ENCODE measurements at places on chromosomes 3 and 15. TPM values are rescaled to one million over a fixed set of nuclear protein-coding genes. Genes with fewer than 3 reads are reported as not detected.
A peak's percentile ranks its signal among the peaks of the same experiment; 100 is the strongest.

DNA sequence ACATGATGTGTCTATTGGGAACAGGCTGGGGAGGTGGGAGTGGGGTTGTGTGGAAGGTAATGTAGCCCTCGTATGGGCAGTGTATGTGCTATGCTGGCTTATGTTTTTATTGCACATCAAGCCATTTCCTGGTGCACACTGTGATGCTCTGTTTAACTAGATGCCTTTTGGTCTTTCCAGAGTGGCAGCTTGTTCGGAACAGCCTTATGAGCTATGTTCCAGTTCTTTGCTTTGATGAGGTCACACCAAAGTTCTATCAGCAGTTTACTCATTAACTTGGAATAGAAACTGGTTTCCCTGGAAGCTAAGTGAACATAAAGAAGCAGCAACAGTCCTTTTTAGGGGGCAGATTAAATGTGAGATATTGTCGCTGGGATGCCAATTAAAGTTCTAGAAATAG is 133.9 kb downstream of the DIPK2A start:
- no peak for DNase-seq

DNA sequence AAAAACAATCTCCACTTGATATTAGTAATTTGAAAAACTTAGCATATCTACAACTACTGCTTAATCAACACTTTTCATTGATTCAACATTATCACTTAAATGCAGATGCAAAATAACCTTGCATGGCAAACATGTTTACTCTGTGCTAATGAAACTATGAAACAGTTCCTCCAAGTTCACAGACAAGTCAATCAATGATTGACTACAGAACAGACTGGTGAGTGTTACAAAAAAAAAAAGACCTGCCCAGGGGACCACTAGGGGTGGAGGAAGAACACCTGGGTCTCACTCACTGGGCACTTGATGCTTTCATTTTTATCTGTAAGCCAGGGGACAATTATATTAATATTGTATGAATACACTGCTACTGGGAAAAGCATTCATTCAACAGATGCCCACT is 4.3 kb upstream of the NR2C2 start:
- no peak for DNase-seq

- peak; percentile 20 for DNase-seq
Measured at GRCh38 chr15:83700082-83700481, 46.2 kb downstream of the ADAMTSL3 start.

GRCh38 chr3:133443649-133444422 is 44.0 kb downstream of the BFSP2 start:
- no peak for DNase-seq

GRCh38 chr15:66294932-66295235 is 1.5 kb downstream of the DIS3L start:
- peak; percentile 9 for DNase-seq

DNA sequence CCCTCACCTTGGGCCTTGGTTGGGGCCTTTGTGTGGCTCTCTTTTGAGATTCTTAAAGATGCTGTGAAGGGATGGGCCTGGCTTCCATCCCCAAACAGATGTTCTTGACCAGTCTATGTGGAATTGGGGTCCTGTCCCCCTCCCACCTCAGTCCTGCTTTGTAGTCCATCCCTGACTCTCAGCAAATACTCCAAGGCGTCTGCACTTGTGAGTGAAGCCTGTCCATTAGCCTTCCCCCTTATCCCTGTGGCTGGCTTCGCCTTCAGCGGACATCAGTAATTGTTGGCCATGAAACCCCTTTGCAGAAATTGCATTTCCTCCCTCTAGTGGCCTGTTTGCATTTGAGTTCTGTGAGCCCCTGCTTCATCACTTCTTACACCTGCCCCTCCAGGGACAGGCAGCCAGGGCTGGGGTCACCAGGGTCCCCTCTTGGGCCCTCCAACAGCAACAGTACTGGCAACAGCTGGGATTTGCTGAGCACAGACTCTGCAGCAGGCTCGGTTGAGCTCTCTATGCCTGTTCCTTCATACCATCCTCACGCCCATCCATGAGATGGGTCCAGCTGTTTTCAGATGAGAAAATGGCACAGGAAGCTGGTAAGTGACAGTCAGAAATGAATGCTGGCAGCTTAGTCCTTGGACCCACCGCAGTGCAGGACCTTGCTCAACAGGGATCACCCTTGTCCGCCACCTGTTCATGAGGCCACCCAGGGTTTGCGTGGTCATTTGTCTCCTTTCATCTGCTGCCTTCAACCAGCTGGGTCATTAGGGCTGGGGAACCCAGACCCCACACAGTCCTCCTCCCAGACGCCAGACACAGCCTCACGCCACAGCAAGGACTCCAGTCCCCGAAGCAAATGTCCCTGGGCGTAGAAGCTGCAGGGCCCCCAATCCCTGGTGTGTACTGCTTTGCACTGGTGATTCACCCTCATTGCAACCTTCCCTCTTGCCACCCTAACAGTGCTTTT is 8.9 kb upstream of the LRRK1 start:
- no peak for DNase-seq

DNA sequence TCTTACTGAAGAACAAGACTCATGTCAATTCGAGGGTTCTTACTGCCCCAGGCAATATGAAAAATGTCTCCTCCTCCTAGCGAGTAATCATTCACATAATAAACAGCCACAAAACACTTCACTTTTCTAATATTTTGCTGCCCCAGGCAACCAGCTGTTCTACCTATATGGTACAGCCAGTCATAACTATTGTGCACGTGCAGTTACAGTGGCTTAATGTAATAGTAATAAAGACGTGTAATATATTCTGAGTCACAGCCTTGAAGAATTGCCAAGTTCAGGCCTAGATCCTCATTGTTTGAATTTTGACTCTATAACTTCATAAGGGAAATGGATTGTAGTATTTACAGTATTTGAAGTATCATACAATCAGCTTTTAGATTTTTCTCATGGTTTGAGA is 1250.0 kb upstream of the GBE1 start:
- DNase-seq, result no peak

DNA sequence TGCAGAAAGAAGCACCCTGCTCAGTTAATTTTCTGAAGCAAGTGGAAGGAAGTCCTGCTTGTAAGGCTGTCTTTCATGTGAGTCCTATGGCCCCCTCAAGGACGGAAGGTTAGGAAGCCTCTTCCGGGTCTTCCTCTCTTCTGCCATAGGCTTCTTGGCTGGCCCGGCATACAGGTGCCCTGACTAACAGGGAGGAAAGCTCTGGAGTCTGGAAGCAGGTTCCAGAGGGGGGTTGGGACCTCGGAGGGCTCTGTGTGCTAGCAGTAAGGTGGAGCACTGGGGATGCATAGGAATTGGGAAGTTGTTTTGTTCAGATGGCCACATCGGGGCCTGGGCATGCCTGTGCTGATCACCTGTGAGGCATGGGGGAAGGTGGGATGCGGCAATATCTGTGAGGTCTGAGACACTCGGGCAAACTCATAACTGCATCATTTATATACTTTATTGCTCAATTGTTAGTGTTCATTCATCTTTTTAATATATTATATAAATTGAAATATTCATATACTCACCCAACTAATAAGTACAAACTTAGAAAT is 49.6 kb downstream of the TRAK1 start:
- DNase-seq, result no peak

DNA sequence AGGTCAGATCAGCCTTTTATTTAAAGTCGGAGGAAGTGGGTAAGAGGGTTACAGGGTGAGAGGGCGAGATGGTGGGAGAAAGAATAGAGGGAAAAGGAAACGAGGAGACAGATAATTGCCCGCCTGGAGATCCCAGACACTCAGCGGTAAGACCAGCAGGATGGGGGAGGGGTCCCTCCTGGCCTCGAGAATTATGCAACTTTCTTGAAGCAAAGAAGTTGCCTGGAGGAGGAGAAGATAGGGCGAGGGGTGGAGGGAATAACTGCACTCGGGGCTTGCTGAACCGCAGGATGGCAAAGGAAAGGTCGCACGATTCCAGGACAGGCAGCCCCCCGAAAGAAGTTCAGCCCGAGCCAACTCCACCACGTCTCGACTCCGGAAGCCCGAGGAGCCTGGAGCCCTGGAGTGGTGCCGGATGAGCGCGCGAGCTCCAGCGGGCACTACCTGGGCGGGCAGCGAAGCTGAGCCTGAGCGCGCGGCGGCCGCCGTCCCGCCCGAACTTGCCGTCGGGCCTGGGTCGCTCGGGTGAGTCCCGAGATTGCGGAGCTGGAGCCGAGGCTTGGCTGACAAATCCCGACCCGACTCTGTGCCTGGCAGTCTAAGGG is 402 bp downstream of the WWTR1 start:
- peak; percentile 62 for DNase-seq

The PARP16 gene
- 7.2 TPM for total RNA-seq

- DNase-seq, result no peak
Measured at GRCh38 chr15:79702621-79703020, 194.2 kb downstream of the MTHFS start.

The SERPINI2 gene
- not detected for total RNA-seq

The GRM7 gene
- total RNA-seq, result not detected

The GABRA5 gene
- not detected for total RNA-seq

DNA sequence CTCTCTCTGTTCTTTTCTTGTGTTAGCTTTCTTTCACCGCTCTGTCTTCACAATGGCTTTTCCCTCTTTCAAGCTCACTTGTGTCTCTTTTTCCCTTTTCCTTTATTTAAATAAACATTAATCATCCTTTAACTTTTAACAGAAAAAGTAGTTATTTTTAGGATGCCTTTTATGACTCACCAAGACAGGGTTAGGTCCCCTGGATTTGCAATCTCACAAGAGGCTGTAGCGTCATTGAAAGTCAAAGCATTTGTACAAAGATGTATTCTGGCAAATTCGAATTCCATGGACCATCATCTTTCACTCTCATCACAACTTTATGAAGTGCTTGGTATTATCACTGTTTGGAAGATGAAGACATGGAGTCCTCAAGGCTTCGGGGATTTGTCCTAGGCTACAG is 34.8 kb upstream of the MCTP2 start:
- DNase-seq, result no peak

GRCh38 chr3:55551644-55552043 is 64.5 kb upstream of the WNT5A start:
- no peak for DNase-seq

The LDHAL6B gene
- not detected for total RNA-seq

GRCh38 chr15:98650417-98651035 is 2.2 kb downstream of the IGF1R start:
- peak; percentile 22 for DNase-seq

DNA sequence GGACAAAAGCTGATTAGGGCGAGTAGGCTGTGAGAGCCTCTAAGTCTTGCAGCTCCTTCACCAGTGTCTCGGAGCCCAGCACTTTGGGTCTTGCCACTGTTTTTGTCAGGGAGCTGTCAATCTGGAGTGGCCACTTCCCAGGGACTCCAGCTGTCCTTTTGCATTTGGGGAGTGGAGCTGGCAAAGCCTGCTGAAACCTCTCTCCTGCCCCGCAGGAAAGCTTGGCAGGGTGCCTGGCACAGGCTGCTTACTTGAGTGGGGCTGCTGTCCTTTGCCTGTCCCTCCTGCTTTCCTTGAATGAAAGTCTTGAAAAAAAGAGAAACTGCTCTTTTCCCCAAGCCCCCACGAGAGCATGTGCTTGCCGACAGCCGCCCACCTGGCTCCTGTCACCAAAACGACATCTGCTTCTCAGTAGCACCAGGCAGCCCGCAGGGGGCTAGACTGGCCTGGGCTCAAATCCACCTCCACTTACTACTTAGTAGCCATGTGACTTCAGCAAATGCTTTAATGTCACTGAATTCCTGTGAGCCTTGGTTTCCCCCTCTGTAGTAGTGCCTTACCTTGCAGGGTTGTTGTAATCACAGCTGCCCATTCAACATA is 13.7 kb downstream of the USP13 start:
- DNase-seq, result peak; percentile 93

The RAD54L2 gene
- total RNA-seq, result 11.9 TPM

DNA sequence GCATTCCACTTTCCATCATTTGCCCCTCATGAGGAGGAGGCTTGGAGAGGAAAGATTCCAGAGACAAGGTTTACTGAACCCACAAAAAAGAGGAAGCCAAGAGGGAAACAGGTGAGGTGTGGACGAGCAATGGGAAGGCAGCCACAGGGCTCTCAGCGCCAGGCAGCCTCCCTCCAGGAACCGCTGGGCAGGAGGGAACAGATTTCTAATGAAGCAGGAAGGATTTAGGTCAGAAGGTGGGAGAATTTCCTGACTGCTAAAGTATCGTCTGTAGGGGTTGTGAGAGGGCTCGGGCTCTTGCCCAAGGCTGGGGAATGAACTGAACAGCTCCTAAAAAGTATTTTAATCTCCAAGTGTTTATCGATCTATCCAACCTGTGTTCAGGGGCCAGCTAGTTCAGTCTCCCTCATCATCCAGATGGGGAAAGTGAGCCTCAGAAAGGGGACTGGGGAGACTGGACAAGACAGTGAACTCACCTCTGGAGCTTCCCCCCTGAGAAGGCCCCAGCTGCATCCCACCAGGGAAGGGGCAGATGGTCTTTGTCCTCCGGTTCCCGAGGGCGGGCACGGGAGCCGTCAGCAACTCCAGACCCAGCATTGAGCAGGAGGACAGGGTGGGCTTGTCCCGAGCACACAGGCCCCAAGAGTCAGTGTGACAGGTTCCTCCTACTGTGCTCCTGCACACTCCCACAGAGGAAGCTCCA is 10.5 kb downstream of the LOXL1 start:
- no peak for DNase-seq

The SOX14 gene
- total RNA-seq, result not detected

GRCh38 chr3:56783644-56784447 is 17.9 kb downstream of the ARHGEF3 start:
- peak; percentile 70 for DNase-seq

DNA sequence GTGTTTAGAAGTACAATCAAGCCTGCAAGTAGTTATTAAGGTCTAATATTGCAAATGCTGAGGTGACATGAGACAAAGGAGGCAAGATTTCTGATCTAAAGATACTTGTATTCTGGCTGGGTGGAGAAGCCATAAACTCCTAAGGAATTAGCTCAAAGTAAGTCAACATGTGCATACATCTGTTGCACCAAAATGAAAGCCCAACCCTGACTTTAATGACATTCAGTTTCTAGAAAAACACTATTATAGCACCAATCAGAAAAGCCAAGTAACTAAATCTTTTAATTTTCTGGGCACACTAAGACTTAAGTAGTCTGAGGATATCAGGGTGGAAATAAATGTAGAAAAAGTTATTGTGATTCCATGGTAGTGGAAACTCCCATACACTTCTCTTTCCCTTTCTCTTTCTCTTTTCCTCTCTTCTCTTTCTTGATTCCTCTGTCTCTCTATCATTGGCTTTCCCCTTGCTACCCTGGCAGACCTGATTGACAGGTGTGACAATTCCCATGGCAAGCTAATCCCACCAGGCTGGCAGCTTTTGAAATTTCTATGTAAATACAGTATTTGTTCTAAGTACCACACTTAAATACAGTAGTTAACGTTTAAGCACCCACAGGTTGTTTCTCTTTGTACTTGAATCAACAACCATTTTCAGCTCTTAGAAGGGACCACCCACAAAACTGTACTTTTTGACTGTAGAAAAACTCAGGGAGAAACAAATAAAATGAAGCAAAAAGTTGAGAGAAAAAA is 528.4 kb upstream of the SEMA6D start:
- DNase-seq, result no peak

The PP2D1 gene
- not detected for total RNA-seq

DNA sequence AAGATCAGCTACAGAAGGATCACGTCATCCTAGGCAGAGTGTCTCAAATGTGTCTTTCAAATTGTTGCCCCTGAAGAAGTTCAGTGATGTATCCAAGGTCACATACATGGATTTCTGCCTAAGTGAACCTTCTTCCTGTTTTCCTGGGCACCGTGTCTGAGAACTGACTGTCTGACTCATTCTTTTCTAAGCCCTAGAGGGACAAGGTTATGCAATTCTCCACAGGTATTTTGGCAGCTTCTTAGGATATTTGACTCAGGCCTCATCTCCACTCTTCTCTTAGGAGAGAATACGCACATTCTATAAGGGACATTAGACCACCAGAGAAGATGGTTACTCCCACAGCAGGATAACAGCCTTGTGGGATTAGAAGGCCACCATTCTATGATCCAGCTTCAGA is 391.9 kb upstream of the THBS1 start:
- DNase-seq, result peak; percentile 37

The NR1I2 gene
- total RNA-seq, result not detected

- no peak for DNase-seq
Measured at GRCh38 chr3:31925271-31925630, 55.8 kb downstream of the OSBPL10 start.

Measured in myocyte (in vitro differentiated cells).